Stimulated activated naive B cell treated with anti-CD40 and anti-IgM and Interleukin-4, amounts not matched to agents 10 μg/mL and 1 μg/mL and 100 μg/mL, for 72 hours (primary cell): ENCODE measurements at places on chromosomes 2 and 18.

GRCh38 chr2:219081701-219082331 lies 21.1 kb upstream of the IHH start:
- DNase-seq = no peak

- no peak for DNase-seq
These were observed 1.6 kb upstream of the RHOB start for GRCh38 chr2:20444993-20445910.

DNA sequence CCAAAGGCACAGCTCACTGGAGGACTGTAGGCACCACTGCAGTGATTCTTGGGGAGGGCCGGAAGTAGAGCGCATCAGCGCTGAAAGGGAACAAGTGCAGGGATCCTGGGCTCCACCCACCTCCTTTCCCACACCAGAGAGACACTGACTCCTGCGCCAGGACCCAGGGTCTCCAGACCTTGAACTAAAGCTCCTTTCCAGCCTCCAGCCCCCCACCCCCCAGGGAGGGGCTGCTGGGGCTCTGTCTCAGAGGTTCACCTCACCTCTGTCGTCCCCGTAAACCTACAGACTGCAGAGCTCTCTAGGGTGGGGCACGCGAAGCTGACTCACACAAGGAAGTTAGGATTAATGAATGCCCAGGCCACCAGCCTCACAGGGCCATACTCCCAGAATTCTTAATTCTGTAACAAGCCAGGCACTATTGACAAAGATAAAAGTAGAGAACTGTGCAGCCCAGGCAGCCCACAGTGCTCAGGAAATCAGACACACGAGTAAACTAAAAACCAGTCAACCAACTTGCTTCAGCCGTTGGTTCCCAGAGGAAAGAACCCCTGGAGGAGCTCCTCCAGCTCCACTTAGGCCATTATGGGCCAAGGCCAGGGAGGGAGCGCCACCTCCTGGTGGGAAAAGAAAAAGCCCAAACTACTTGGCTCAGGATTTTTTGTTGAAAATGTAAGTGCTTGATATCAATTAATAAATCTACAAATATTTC lies 45.1 kb upstream of the ACAA2 start:
- DNase-seq = peak; percentile 11

DNA sequence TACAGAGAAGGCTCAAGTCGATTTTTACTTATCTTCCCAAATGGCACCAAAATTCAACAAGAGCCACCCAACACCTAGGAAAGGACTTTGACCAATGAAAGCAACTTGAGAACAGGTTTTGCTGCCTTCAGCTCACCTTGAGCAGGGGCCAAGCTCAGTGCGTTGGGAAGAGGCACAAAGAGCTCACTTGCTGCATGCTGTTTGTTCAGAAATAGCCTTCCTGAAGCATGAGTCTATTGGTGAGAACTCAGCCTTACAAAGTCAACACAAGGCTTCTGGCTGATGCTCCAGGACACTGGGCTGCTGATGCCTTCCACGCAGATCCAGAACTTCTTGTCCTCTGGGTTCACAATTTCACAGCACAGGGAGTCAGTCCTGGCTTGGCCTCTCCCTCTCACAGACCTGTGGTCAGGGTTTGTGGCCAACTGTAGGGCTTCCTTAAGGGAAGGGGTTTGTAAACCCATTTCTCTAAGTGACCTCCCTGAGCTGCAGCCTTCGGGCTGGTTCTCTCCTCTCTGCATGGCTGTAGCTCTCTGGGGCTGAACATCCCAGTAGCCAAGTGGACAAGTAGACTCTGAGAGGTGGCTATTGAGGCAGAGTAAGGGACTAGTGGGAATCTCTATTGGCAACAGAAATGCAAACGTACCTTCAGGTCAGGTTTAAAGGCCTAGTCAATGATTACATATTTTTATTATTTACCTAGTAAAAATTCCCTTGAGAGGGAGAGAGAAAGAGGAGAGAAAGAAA lies 124.7 kb upstream of the GATA6 start:
- no peak for DNase-seq

GRCh38 chr2:134140251-134140661 lies 113.6 kb upstream of the MGAT5 start:
- DNase-seq = no peak

GRCh38 chr2:218882866-218883366 lies 2.3 kb downstream of the WNT10A start:
- no peak for DNase-seq

- no peak for DNase-seq
These were observed 16.4 kb upstream of the C1QL2 start for GRCh38 chr2:119174993-119175347.

DNA sequence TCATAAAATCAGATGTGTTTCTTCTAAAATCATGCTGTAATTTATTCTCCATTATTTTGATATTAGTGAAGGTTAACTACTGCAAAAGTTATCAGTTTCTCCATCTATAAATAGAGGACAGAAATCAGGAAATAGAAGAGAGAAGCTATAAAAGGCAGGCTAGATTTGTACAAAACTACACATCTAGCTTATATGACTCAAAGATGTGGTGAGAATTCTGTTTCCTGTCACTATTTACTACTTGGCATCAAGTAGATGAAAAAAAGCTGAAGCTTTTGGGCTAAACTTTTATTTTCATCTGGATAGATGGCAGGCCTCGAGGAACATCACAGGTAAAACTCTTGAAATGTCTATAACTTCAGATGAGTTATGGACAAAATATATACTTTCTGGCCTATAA lies 49.8 kb upstream of the NAB1 start:
- DNase-seq = no peak

DNA sequence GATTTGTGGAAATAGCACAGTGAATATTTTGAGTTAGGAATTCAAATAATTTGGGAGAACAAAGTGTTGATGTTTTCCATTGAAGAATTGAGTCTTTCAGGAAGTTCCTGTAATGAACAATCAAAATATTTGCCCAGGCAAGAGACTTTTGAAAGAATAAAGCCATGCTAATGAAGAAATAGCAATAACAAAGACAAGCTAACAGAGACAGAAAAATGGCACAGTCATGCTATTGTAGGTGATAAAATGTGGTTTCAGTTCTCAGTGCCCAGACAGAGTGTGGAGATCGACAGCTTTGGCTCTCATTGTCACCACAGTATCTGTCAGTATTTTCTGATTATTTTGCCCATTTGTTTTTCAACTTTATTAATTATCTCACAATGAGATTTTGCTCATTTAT lies 490.8 kb upstream of the PIK3C3 start:
- DNase-seq = no peak

DNA sequence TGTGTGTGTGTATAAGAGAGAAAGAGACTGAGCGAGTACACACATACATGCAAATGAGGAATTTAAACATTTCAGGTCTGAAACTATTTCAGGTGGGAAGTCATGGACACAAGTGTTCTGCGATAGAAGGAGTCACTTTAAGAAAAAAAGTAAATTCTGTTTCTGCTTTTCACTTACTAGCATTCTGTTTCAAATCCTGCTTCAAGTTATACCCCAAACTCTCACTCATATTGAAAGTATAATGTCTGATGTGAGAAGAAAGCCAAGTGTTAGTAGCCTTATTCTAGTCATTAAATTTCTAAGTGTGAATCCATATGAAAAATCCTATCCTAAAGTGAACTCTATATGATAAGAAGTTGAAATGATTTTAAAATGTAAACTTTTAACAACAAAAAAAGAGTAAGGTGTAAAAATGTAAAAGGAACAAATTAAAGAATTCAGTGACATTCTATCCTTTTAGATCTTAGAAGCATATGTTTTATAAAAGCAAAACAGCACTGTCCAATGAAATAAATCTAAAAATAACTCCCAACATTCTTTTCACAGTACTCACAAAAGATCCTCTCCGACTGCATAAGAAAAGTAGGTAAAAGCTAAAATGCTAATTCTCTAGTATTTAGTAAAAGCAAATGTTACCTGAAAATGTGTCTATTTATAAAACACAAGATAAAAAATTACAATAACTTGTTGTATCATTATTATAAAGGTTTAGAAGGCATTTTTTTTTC lies 570.6 kb downstream of the ZEB2 start:
- DNase-seq = no peak

GRCh38 chr2:42775810-42776209 lies 11.9 kb upstream of the OXER1 start:
- no peak for DNase-seq

DNA sequence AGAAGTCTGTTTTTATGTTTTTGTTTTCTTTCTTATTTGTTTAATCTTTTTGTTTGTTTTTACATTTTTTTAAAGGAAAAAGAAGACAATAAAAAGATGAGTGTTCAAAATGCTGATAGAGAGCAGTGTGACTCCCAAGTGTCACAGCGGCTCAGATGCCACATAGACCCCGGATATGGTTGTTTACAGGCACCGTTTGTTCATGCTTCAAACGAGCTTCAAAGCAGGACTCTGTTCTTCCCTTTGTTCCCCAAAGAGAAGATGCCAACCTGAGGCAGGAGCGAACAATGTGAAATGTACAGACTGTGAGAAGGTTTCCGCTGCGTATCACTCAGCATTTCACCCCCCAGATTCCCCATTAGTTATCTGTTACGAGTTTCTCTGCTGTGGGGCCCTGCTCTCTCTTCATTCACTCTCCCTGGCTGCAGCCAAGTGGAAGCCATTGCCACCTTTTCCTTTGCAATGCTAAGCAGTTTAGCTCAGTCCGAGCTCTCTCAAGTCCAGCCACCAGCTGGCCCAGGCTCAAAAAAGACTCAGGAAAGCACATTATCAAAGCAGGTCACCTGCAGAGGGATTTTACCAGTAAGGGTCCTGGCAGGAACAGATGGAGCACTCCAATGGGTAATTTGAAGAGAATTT lies 36.4 kb upstream of the PHLPP1 start:
- no peak for DNase-seq

DNA sequence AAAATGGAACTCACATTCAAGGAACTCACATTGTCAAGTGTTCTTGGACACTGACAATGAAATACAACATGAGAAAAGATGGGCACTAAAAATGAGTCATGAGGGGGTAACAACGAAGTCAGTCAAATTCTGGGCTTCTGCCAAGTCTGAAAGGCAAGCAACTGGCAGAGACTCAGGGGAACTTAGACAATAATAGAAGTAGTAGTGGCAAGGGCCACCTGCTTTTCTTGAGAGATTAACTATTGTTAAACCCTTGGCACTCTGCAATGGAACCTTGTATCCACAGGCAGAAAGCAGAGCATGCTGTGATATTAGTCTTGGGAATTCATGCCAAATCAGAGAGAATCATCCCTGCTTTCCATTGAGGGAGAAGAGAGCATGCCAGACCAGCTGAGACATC lies 382.6 kb upstream of the CDH2 start:
- no peak for DNase-seq

DNA sequence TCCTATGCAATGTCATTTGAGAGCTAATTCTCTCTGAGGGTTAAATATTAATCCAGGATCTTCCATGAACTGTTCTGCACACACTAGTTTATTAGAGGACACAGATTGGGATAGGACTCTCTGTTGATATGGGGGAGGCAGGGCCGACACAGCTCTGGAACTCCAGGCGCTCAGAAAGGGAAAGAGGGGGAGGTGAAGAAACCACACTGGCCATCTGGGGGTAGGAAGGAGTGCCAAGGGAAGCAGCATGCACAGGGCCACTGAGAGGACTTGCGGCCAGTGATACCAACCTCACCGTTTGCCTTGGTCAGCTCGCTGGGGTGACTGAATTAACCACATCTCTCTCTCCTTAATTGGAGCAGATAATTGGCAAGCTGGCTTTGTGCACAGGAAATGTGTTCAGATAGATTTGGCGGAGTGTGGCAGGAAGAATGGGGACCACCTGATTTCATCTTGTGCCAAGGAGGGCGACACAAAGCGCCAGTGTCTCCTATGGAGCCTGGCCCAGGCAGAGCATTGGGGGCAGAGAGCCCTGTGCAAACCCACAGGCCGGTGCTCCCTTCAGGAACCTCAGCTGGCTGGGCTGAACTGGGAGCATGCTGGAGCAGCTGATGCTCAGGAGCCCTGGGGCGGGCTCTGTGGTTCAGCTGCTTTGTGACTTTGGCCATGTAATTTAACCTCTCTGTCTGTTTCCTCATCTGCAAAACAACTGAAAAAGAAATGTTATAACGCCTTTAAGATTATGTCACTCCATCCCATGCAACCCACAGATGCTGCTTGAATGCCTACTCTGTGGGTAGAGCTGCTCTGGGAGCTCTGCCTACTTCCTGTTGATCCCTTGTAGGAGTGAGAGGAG lies 114.7 kb upstream of the STON1 start:
- no peak for DNase-seq

DNA sequence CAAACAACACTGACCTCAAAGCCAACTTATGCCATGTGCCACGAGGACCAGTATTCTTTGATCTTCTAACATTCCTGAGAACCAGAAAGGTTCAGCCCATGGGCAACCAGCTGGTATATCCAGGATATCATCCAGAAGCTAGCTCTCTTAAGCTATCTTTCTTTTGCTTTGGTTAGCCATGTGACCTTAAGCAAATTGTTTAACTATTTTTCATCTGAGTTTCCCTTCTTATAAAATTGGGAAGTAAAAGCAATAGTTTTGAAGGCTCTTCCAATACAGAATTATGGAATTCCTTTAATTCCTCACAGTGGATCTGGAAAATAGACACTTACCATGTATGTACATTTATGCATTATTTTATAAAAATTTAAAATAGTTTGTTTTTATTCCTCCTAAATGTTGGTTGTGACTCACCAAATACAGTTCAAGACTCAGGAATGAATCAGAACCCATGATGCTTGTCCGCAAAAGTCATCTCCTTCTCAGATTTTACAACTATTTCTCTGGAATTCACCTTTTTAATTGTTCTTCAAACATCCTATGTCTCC lies 435.7 kb downstream of the ZEB2 start:
- no peak for DNase-seq

DNA sequence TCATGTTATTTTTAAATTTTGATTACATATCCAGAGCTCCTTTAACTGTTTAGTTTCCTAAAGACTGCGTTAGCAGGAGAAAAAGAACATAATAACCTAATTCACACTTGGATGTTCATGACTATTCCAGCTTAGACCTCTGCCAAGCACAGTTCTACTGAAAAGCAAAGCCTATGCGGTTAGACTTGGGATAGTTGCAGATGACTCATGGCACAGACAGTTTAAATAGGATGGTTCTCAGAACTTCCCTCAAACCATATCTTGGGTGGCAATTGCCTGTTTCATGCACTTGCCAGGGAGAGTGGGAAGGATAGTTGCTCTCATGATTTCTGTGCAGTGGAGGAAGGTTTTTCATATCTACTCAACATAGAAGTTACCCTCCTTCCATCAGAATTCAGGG lies 149.7 kb upstream of the KLHL29 start:
- DNase-seq = no peak

GRCh38 chr2:59391896-59392295 lies 1150.8 kb upstream of the FANCL start:
- no peak for DNase-seq

DNA sequence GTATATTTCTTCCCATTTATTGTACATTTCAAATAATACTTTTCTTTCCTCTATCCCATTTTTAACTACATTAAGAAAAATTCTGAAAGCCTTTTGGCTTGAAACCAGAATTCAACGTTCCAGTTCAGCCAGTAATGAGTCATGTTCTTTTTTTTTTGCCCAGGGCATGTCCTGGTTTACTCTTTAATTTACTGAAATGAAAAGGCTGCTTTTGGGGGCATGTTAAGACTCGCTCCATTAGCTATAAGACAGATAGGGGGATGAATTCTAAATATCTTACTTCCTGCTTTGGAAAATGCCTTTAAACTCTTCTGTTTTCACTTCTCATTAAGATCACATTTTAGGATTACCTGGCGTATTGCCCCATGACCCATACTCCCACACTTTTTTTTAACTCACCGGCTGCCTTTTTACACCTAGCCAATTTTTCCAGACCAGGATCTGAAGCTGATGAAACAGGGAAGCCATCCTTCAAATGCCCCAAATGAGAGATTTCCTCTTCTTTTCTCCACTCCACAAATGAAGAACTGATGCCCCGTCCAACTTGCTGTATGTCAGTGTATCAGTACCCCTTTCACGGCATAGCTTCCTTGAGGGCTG lies 585 bp downstream of the ABCA12 start:
- DNase-seq = no peak

GRCh38 chr2:97645112-97645694 lies 659 bp upstream of the COX5B start:
- DNase-seq = no peak
